NCI-H1694 (cell line): ENCODE measurements at places on chromosomes 3 and 15.

DNA sequence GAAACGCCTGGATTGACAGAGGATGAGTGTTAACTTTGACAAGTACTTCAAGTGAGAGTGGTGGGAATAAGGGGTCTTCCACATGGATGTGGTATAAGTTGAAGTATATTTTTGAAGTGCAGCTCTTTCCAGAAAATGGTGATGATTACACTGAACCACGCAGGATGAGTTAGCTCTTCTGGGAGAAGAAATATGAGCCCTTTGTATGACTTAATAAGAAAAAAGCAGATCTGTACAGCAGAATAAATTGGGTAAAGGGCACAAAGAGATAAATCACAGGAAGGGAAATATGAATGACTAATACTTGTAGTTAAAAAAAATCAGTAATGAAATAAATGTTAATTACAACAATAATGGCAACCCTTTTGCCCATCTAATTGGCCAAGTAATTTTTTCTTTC, 1.3 kb downstream of the CCR3 start:
- no peak for DNase-seq

DNA sequence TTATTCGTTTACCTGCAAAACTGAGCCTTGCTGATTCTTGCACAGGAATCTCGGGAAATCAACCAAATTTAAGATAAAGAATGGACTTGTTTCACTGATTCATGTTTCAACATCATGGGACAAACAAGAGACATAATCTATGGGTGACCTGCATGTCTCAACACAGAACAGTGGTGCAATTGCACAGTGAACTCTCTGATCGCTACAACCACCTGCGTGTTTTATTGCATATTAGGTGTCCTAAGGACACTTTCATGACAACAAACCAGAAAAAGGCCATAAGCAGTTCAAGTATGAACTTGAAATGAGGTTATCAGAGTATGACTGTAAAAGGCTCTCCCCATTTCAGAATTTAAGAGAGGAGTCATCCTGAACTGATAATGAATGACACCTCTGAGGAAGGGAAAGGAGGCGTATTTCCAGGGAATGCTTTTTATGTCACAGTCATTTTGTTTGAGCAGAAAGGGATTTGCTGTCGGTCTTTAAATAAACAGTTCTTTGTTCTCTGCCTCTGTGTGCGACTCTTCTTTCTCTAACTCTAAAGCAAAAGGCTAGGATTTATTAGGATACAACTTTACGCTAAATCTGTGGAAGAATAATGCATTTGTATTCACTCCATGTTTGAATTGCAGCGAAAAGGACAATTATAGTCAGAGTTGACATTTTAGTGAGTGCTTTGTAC, 167.2 kb downstream of the RBMS3 start:
- no peak for DNase-seq

- no peak for DNase-seq
Observed at GRCh38 chr15:57090496-57090859, 172.0 kb downstream of the TCF12 start.

GRCh38 chr3:115766587-115767482, 143.5 kb downstream of the GAP43 start:
- no peak for DNase-seq

DNA sequence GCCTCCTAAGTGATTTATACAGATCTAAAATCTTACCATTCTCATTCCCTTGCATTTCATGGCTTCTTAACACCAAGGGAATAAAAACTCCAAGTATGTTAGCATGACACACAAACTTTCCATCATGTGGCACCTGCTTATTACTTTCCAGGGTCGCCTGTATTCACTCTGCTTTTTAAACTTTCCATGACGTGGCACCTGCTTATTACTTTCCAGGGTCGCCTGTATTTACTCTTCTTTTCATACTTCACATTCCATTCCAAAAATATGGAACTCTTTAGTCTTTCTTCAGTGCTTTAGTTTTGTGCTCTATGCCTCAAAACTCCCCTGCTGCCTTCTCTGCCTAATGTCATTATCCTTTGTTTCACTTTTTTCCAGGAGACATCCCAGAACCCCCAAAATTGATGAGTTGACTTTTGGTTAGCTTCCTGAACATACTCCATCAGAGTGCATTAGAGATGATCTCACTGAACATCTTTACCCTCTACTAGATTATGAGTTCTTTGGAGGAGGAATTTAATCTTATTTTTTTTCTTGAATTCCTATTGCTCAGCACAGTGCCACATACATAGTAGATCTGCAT, 47.0 kb downstream of the CALML4 start:
- DNase-seq = no peak

- DNase-seq = no peak
Observed at GRCh38 chr3:66692766-66693150, 191.9 kb upstream of the LRIG1 start.

- no peak for DNase-seq
Observed at GRCh38 chr3:170258105-170258487, 35.9 kb downstream of the PRKCI start.

- DNase-seq = peak; percentile 42
Observed at GRCh38 chr3:176906046-176906905, 291.0 kb downstream of the TBL1XR1 start.

- DNase-seq = no peak
Observed at GRCh38 chr3:100032243-100032642, 82.1 kb downstream of the FILIP1L start.

DNA sequence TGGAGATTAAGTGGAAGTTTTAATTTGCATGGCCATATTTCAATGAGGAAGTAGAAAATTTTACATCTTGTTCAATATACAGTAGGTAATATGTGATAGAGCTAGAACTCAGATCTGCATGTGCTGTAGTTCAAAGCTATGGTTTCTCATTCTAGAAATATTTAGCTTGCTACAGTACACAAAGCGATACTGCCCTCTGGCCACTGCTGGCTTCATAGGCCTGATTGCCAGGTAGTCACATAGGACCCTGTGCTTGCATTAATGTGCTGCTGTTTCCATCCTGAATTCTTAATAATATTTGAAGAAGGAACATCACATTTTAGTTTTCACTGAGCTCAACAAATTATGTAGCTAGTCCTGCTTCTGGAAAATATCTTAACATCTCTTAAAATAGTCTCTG, 87.0 kb downstream of the PLSCR2 start:
- DNase-seq = no peak

DNA sequence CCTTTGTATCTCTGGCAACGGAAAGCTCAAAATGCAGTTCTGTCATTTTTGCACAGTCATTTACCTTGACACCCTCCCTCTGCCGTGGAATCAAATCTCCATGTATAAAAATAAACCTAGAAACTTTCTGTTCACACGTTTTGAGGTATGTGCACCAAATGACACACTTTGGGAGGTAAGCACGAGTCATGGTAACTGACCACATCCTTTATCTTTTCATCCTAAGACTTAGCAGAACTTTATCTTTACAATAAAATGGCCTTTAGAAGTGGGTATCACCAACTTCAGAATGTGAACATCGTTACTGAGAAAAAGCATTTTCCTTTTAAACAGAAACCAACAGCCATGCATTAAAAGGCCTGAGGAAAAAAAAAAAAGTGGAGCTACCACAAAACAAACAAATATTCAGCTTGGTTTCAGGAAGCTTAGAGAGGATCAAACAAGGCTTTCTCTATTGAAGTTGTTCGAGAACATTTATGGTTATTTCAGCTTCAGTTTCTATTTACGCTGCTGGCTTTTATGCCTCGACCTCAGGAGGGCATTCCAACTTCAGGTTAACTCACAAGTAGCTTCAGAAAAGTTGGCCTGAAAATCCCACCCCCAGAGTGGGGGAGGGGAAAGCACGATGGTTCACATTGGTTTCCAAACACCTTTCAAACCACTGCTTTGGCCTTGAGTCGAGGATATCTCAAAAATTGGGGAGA, 171.1 kb upstream of the ICE2 start:
- DNase-seq = no peak

GRCh38 chr3:10553591-10554235, 48.3 kb upstream of the ATP2B2 start:
- DNase-seq = no peak

- no peak for DNase-seq
Observed at GRCh38 chr3:57756528-57757401, 656 bp downstream of the SLMAP start.

- DNase-seq = no peak
Observed at GRCh38 chr15:55281517-55282228, 7.9 kb downstream of the RAB27A start.

DNA sequence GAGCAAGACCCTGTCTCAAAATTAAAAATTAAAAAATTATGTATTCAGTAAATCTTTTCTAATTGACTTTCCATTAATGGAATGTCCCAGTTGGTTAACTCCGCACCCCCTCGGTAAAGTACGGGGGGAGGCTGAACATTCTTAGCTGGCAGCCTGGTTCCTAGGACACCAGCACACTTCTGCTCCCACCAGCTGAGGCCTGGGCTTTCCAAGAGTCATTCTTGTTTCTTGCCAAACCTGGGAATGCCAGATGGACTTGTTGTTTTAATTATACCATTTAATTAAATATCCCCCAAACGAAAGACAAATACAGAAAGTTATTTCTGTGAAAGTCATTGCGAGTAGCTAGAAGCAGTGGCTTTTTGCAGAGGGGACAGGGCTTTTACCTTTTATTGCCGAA, 179.4 kb downstream of the VGLL4 start:
- no peak for DNase-seq

- DNase-seq = no peak
Observed at GRCh38 chr15:70532531-70533186, 230.7 kb downstream of the UACA start.

- DNase-seq = no peak
Observed at GRCh38 chr3:48402281-48402732, 27.6 kb downstream of the PLXNB1 start.

GRCh38 chr3:38649500-38650247, at the start of gene SCN5A:
Gene SCN5A, minus strand, starts transcription at chr3:38649687. Its CDS starts 16,380 bp downstream, at chr3:38633307.
- no peak for DNase-seq

DNA sequence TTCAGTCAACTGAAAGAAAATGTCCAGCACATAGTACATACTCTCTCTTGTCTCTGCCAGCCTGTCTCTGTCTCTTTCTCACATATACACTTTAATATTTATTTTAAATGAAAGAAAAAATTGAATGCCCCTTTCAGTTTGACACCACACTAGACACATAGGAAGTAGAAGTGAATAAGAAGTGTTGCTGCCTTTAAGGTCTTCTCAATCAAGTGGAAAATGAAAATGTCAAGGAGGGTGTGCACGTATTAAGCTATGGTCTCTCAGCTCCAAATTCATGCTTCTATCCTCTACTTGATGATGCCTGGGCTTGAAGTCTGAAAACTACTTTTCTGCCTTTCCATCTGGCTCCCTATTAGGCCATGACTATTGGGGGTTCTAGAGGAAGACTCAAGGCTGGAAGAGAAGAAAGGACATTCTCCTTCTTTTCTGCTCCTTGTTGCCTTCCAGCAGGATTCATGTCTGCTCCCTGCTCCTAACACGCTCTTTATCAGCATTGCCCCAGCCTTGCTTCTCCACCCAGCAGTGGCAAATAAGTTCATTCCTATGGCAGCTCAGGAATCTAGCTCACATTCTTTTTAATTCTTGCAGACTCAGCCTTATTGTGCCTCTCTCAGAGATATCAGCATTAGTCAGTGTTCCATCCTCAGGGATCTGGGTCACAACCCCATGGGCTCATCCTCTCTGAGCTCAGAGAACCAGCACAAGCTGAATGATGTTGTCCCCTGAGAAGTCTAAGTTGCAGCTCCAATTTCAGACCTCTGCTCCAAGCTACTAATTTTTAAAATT, 609.1 kb upstream of the GRM7 start:
- DNase-seq = no peak

DNA sequence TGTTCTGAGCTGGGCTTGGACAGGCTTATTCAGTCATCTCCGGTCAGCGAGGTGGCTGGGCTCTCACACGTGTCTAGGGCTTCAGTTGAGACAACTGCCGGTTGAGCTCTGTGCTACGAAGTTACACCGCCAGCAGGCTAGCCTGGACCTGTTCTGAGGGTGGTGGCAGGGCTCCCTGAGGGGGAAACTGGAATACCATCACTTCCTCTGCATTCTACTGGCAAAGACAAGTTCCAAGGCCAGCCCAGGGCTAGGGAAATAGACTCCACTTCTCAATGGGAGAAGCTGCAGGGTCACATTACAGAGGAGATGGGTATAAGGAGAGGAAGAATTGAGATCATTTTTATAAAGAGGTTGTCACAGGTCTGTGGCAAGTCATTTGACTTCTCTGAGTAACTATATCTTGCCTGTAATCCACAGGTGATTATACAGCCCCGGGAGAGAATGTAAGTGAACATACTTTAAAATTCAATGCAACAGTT, 106.8 kb upstream of the IL12A start:
- DNase-seq = no peak

- DNase-seq = no peak
Observed at GRCh38 chr15:95880630-95881029, 449.9 kb upstream of the NR2F2 start.

DNA sequence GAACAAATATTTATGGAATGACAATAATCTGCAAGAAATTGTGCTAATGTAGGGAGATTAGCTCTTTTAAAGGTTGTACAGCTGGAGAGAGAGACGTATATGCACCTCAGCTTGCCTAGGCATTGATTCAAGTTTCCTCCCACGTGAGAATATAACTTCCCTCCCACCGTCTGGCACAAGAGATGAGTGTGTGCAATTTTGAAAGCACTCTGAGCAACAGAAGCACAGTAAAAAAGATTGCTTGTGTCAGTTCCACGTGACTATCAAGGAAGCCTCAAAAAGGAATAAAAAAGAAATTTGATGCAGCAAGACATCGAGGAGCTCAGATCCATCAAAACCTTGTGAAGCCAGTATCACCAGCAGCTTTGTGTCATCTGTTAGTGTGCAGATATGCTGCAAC, 435.3 kb downstream of the TUSC7 start:
- no peak for DNase-seq

DNA sequence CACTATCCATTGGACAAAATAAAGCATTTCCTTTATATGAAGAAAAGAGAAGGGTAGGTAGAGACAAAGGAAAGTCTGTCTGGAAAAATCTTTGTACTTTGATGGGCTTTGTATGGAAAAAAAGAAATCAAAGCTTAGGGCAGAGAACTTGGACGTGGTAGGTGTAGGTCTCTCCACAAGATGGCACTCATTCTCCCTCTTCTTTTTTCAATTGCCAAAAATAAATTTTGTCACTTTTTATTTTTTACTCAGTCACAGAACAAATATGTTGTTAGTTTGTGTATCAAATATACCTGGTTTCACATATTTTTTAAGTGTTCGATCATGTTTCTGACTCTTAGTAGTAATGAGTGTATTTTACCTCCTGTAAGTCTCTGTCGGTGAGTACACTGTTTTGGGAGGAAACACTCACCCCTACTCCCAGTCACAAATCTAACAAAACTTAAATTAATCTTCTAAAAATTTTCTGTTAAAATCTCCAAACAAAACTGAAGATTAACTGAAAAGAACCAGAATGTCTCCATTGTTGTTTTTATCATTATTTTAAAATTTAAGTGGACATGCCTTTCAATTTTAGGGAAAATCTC, 415.8 kb upstream of the GOLIM4 start:
- DNase-seq = no peak

GRCh38 chr3:54357301-54357700, 234.9 kb downstream of the CACNA2D3 start:
- DNase-seq = no peak

DNA sequence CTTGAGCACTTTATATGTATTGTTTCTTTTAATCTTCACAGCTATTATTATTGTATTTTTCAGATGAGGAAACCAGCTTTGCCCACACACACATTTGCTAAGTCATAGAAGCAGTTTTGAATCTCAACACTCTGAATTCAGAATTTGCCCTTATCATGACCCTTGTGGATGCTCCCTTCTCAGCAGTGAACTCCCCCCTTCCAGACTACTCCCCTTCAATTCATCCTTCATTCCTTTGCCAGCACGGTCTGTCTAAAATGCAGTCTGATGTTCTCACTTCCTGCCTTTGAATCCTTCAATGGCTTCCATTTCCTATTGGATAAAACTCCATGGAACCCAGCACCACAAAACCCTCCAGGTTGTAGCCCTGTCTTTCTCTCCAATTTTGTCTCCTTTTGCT, 52.5 kb upstream of the TSC22D2 start:
- no peak for DNase-seq
